Epithelial cell of prostate (primary cell): ENCODE measurements at places on chromosomes 6 and 20.

DNA sequence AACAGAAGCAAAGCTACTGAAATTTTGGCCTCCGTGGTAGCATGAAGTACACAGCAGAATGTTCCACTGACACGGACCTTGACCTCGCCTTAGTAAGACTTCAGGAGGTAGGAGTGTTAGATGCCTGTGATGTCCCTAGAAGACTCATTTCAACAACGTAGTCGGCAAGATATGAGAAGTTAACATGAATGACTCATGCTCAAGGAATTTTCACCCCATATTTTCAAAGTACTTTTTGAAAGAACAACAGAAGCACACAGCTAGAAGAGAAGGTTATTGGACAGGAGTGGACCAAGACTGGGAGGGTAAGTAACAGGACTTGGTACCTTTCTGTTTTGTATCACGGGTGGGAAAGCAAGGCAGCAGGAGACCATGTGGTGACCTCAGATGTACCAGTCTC is 78.0 kb downstream of the DZANK1 start:
- DNase-seq: no peak

- peak; percentile 26 for DNase-seq
Measured at GRCh38 chr20:24098886-24099285, 110.3 kb upstream of the GGTLC1 start.

DNA sequence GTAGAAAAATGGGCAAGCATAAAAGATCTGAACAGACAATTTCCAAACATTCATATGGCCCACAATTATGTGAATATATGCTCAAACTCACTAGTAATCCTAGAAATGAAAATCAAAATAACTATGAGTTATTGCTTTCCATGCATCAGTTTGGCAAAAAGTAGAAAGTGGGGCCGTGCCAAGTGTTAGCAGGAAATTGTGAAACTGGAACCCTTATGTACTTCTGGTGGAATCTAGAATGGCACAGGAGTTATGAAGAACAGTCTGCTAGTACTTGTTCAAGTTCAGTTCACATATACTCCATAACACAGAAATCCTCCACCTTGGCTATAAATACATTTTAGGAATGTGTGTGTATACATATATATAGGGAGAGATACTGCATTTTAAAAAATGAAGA is 89.8 kb downstream of the EYA2 start:
- no peak for DNase-seq

GRCh38 chr6:136923116-136923953 is 1.2 kb downstream of the SLC35D3 start:
- DNase-seq: no peak

GRCh38 chr20:8663424-8663823 is 405.5 kb upstream of the PLCB4 start:
- DNase-seq: no peak

DNA sequence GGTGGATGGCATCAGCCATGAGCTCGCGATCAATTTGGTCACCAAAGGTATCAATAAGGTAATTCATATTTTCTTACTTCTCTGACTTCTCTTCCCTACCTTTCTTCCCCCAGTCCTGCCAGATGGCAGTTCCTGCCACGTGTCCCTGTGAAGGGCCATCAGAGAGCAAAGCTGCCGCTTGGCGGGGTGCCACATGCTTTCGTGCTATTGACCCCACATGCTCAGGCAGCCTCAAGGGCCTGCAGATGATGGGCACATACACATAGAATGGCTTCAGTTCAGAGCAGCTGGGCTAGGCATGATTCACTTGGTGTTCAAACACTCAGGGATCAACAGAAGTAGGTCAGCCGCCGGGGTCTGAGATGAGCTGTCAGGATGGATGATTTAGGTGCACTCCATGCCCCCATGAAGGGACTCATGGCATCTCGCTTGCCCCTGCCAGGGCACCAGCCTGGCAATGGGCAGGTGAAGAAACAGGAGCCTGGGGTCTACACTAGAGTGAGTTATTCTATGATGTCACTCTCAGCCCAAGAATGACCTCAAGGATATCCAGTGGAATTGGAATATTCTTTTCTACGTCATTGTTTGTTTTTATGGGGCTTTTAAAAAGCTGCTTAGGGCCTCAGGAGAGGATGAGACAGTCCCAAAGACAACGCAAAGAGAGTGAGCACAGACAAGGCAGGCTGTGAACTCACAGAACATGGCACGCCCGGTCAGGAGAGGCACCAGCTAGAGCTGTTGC is 25.5 kb downstream of the BANF2 start:
- no peak for DNase-seq

DNA sequence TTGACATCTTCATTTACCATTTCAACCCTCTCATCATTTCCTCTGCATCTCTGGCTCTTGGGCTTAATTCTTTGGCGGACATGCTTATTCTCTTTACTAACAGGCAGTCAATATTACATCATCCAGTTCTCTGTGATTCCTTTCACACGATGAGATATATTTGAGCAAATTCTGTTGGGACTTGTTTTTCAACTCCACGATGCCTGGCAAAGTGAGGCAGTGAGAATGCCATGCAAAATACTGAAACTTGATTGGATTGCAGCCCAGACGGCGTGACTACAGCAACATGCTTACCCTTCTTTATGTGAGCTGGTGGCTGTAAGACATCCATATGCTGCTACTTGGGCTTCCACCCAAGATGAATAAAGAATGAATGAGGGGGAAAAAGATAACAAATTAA is 101.7 kb upstream of the SPACA1 start:
- peak; percentile 81 for DNase-seq

DNA sequence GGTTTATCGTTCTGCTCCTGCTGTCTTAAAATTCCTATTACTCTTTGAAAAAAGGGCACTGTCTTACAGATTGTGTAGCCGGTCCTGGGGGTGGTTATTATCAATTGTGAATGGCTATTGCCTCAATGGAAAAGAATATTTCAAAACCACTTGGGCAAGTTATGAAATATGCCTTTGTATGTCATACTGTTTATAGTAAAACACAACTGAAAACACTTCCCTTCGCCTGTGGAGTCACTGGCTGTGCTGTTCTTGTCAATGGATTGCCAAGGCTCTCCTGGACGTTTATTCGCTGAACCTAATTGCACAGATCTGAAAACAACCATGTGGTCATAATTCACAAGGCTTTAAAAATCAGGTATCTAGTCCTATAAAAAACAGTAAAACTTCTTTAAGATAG is 47.8 kb upstream of the TAGAP start:
- no peak for DNase-seq

GRCh38 chr6:132054525-132054924 is 103.4 kb upstream of the CCN2 start:
- no peak for DNase-seq

DNA sequence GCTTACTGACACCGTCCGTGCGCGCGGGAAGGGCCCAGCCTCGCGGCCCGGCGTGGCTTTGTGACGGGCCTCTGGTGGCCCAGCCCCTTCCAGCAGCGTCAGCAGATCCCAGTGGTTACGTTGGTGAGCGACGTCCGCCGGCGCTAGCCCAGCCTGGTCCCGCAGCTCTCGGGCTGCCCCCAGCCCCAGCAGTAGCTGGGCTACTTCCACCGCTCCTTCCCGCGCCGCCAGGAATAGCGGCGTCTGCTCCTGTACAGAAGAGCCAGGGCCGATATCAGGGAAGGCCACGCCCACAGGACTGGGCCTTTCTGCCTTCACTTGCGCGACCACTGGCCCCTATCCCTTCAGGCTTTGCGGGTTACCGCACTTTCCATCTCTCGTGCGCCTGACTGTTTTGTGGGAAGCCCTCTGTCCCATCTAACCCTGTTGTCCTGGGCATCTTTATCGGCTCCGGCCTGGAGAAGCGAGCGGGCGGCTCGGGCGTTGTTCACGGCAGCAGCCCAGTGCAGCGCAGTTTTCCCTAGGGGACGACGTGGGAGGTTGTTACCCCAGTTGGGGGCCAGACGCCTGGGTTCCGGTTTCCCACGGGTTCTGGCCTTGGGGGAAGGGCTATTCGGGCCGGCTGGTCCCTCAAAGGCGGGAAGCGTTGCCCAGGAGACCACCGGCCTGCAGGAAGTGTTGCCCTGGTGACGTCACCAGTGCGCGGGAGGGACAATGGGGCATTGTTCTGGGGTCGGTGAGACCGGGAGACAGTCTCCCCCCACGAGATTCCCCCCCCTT is 3.6 kb upstream of the GPSM3 start:
- no peak for DNase-seq

- no peak for DNase-seq
Measured at GRCh38 chr20:63099456-63100173, 92.9 kb upstream of the BHLHE23 start.
